ENCODE measurements at places on chromosomes 12 and 14.

DNA sequence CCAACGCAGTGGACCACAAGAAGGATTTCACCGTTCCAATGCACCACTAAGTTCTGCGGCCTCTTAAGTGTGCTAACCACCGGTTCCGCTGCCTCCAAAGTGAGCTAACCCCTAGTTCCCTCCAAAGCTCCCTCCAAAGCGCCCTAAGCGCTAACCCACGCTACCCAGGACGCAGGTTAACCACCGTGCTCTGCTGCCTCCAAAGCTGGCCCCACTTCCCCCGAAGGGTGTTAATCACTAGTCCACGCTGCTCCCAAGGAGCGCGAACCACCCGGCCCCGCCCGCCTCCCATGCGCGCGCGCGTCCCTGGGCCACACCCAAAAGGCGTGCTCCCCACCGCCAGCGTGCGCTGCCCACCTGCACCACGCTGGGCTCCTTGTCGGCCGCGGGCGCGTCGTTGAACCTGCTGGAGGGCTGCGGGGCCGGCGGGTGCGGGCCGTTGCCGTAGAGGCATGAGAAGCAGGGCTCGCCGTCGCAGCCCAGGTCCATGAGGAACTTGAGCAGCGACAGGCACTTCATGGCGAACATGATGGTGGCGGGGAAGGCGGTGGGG is 11.7 kb downstream of the FAM181A start:
- no peak for DNase-seq

DNA sequence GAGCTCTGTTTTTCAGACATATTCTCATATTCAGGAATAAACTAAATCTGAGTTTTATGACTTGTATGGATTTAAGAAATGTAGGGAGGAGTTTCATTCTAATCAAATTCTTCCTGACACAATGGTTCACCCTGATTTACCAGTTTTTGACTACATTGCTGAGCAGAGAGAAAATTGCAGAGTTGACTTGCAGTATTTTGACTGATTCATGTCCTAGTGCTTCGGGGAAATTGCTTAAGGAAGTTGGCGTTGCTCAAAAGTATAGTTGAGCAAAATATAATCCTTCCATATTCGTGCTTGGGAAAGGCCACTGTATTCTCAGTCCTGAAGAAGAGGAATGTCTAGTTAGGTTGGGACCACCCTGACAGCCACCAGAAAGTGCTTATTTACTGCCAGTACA is 1.3 kb upstream of the TWF1 start:
- no peak for DNase-seq

GRCh38 chr14:75277008-75277814 is 1.4 kb upstream of the FOS start:
- DNase-seq, result peak; percentile 83

- no peak for DNase-seq
These were observed 213.1 kb downstream of the PTPRO start for GRCh38 chr12:15535352-15535781.

DNA sequence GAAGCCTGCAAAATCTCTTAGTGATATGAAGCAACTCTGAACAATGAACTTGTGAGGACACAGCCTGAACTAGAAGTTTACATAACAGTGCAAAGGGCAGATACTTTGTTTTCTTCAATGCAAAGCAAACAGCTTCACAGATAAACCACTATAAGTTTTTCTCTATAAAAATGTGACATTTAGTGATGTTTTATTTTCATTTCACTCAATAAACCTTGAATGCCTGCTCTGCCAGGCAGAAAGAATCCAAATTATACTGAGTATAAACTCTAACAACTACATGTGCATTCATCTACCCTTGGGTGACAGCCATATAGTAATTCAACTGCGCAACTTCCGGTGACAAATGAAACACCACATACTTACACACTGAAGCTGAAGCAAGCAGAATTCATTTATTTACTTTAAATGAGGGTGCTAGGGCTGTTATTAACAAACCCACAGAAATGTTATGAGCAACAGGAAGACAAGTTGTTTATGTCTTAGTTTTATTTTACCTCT is 10.3 kb downstream of the DCP1B start:
- DNase-seq, result no peak

GRCh38 chr12:11081987-11082386 is 10.1 kb downstream of the TAS2R43 start:
- DNase-seq, result no peak

GRCh38 chr14:100617410-100618317 is 30.4 kb upstream of the BEGAIN start:
- peak; percentile 65 for DNase-seq

DNA sequence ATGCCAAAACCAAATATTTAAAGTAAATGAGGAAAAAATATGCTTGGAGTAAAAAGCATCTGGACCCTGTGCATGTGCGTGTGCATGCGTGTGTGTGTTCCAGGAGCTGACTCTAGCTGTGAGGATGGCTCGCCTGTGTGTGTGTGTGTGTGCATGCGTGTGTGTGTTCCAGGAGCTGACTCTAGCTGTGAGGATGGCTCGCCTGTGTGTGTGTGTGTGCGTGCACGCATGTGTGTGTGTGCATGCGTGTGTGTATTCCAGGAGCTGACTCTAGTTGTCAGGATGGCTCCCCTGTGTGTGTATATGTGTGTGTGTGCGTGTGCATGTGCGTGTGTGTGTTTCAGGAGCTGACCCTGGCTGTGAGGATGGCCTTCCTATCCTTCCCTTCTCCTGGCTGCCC is 357.7 kb downstream of the CACNA1C start:
- no peak for DNase-seq

DNA sequence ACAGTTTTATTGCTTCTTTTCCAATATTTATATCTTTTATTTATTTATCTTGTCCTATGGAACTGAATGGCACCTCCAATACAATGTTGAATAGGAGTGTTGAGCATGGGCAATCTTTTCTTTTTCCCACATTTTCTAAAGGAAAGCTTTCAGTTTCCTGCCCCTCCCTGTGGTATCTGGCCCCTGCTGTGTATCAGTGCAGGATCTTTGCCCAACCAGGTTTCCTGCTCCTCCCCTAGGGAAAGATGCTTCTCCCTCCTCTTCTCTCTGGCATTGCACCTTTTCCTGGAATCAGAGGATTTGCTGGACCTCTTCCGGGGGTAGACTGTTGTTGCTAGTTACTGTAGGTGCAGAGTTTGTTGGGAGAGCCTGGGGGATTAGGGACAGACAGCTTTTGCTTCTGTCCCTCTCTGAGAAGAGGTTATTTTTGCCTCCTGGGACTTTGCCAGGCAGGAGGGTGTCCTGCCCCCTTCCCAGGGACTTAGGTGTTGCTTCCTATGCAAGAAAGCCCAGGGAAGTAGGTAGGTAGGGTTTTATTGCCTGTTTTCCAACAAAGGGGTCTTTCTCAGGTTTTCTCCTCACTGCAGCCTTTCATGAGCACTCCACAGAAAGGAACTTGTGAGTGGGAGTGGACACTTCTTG is 67.6 kb downstream of the POLR3B start:
- DNase-seq, result no peak

GRCh38 chr12:31019976-31020375 is 53.7 kb upstream of the DDX11 start:
- DNase-seq, result no peak

DNA sequence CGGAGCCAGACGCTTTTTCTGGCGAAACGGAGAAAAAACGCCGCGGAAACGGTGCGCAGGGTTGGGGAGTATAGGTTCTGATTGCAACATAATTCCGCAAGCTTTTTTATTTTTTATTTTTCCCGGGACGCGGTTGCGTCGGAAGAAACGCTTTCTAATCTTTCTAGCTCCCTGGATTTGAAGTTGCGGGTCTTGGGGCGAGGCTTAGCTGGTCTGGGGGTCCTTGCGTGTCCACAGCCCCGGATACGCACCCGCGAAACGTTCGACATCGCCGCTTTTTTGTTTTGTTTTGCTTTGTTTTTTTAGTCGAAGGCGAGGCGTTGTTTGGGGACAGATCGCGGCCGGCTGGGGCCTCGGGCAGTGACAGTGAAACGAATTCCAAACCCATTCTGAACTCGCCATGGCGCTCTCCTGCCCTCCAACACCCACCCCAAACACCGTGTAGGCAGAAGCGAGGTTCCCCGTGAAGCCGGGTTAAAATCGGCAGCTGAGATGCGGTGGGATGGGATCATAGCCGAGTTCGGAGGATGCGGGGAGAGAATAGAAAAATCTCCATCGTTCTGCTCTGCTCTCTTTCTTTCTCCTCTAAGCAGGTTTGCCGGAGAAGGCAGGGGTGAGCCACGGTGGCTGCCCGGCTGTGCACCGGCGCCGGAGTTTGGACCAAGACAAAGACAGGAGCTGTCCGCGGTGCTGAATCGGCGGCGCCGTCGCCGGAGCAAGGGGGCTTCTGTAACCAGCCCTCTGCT is 8.1 kb upstream of the LHX5 start:
- peak; percentile 41 for DNase-seq

DNA sequence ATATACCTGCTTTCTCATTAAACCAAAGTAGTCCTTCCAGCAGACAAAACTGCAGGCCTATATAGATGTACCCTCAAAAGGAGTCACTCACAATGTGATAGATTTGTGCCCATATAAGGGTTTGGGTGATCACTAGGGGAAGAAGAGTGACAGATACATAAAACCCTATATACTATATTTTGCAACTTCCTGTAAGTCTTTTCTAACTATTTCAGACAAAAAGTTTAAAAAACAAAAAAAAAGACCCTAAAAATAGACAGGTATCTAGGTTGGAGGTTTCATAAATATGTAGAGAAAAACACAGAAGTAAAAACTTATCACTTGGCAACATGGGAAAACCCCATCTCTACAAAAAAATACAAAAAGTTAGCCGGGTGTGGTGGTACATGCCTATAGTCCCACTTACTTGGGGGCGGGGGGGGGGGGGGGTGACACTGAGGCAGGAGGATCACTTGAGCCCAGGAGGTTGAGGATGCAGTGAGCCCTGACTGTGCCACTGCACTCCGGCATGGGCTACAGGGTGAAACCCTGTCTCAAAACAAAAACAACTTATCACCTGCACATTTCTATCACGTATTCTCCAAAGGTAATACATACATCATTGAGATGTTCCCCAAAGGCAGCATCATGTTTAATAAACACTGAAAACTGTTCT is 2.9 kb downstream of the VCPKMT start:
- no peak for DNase-seq

- DNase-seq, result no peak
These were observed 4.6 kb upstream of the VTI1B start for GRCh38 chr14:67679006-67679405.

- no peak for DNase-seq
These were observed 88.0 kb downstream of the ANO6 start for GRCh38 chr12:45303945-45304344.

GRCh38 chr14:85536833-85537190 is 6.9 kb downstream of the FLRT2 start:
- DNase-seq, result no peak

DNA sequence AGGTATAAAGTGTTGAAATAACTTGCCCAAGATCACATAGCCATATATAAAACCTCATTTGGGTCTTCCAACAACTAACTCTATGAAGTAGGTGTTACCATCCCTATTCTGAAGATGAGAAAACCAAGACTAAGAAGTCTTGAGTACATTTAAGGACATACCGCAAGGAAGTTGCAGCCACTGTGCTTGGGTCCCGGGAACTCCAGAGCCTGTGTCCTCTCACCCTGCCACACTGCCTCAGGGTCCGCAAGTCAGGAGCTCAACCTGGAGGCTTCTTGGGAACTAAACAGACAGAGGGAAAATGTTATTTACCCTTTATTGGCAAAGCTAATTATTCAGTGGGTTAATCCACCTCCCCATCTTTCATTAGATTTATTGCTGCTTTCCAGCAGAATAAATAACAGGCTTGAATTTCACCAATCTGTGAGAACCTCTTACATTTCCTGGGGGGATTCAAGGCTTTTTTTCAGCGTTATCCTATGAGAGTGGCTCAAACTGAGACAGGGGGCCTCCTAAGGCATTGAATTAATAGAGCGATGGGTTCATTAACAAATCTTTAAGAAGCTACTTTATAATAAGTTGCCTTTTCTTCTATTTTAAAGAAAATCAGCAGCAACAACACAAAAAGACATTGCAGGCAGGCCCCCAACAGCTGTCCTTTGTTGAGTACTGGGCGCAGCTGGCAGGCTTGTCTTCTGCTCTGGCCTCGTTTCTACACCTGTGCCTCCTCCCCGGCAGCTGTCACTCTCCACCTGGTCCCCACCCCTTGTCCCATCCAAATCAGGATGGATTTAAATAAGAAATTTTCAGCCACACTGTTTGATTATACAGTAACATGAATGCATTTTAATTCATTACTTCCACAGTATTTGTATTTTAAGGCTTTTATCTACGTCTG is 25.3 kb downstream of the PHLDA1 start:
- no peak for DNase-seq

GRCh38 chr12:53564941-53565340 is 57.7 kb upstream of the NPFF start:
- DNase-seq, result no peak

- DNase-seq, result no peak
These were observed at the start of gene DDN for GRCh38 chr12:48999371-49000131. DDN (minus strand) TSS chr12:48999375; CDS start chr12:48999287, 88 bp downstream.

DNA sequence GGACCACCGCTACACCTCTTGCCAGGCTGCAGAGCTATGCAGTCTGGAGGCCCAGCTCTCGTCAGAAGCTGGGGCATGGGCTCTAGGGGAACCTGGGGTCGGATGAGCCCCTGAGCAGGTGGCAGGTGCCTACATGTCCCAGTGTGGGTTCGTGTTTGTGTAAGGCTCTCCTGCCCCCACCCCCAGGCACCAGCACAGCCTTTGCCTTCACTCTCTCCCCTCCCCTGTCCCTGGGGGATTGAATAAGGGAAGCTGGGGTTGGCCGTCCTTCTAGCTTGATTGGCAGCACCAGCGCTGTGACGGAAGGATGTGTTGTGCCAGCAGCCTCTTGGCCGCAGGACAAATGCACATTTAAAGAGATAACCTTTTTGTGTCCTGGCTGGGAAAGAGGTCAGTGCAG is 34.8 kb upstream of the TSPAN9 start:
- DNase-seq, result no peak

DNA sequence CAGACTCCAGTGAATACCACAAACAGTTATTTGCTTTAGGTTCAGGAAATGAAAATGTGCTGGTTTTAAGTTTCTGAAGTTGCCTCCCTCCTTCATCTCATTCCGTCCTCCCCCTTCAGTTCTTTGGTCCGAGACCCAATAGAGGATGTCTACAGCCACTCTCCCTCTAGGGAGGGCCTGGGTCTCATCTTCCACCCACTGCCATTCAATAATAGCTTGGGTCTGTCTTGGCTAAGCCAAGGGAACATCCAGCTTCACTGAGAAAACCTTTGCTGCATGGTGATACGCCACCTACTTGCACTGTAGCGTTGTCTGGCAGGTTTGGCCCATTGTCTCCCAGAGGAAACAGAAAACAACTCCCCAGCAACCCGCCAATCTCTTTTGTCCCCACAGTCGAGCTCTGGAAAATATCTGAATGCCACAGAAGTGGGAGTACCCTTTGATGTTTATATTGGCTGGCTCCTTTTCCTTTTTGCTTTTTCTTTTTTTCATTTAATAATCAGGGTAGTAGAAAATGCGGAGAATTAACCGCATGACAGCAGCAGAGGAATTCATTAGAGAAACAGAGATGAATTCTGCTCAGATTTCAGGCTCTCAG is 380.1 kb downstream of the RAD51B start:
- DNase-seq, result no peak

DNA sequence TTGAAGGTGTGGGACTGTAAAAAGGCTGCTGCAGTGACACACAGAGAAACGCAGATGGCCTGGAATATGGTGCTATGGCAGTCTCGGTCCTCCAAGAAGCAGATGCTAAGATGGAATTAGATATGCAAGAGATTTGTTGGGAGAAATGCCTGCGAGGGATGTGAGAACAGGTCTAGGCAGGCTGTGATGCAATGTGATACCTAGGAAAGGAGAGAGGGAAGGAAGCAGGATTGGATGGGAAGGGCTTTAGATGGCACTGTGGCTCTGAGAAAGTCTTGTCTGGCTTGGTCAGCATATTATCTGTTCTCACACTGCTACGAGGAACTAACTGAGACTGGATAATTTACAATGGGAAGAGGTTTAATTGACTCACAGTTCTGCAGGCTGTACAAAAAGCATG is 374.4 kb downstream of the BCAT1 start:
- DNase-seq, result no peak

- DNase-seq, result no peak
These were observed 13.4 kb downstream of the NR2C1 start for GRCh38 chr12:95059984-95060383.
